Activated CD8-positive, alpha-beta T cell treated with anti-CD3 and anti-CD28 coated beads, Interleukin-2, amount 10 ng/mL, durations not matched to agents 7 days and 5 days (primary cell): ENCODE measurements at places on chromosomes 12 and 14. TPM values are rescaled to one million over a fixed set of nuclear protein-coding genes. Genes with fewer than 3 reads are reported as not detected.

- H3K4me1 ChIP-seq, result no peaks in the 10 kb centered on the region
- H3K27me3 ChIP-seq, result peaks cover 17% of the 10 kb centered on the region
- no peak overlapping the region for H3K27ac ChIP-seq
- no peaks in the 10 kb centered on the region for H3K36me3 ChIP-seq
- H3K4me3 ChIP-seq, result no peak overlapping the region
- DNase-seq, result no peak
Observed at GRCh38 chr12:6272300-6273204, 37.9 kb upstream of the PLEKHG6 start.

GRCh38 chr14:61238611-61239245, 42.4 kb downstream of the TMEM30B start:
- no peak overlapping the region for H3K4me3 ChIP-seq
- H3K27ac ChIP-seq, result no peak overlapping the region
- no peaks in the 10 kb centered on the region for H3K36me3 ChIP-seq
- peaks cover 3% of the 10 kb centered on the region for H3K4me1 ChIP-seq
- DNase-seq, result no peak

- peaks cover 7% of the 10 kb centered on the region for H3K27me3 ChIP-seq
- no peaks in the 10 kb centered on the region for H3K4me1 ChIP-seq
- H3K36me3 ChIP-seq, result no peaks in the 10 kb centered on the region
- DNase-seq, result no peak
Observed at GRCh38 chr12:93121729-93122488, 192.8 kb upstream of the EEA1 start.

- peak overlapping the region; percentile 99 for H3K4me3 ChIP-seq
- H3K27ac ChIP-seq, result peak overlapping the region; percentile 100
- peaks cover 15% of the 10 kb centered on the region for H3K36me3 ChIP-seq
- H3K27me3 ChIP-seq, result no peaks in the 10 kb centered on the region
Observed at GRCh38 chr12:122975790-122976647, 975 bp downstream of the OGFOD2 start.

DNA sequence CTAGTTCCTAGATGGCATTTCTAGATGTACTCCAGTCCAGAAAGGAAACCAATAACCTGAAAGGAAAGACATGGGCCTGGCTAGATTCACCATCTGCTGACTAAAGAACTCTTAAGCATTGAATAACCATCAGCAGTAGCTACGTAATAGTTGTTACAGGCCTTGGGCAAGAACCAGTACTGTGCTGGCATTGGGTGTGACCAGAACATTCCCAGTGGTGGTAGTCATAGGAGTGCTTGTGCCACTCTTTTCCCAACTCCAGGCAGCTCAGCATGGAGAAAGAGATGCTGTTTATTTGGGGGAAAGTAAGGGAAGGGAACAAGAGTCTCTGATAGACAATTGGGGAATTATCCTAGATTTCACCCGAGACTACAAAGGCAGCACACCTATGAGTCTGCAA, 333.3 kb downstream of the SLC16A7 start:
- H3K4me3 ChIP-seq, result no peak overlapping the region
- H3K4me1 ChIP-seq, result no peaks in the 10 kb centered on the region
- H3K27ac ChIP-seq, result no peak overlapping the region
- H3K36me3 ChIP-seq, result no peaks in the 10 kb centered on the region
- DNase-seq, result no peak
- no peaks in the 10 kb centered on the region for H3K27me3 ChIP-seq

GRCh38 chr12:109962398-109962797, 33.8 kb downstream of the GIT2 start:
- H3K4me3 ChIP-seq, result no peak overlapping the region
- no peak overlapping the region for H3K27ac ChIP-seq
- no peak for DNase-seq
- H3K27me3 ChIP-seq, result no peaks in the 10 kb centered on the region

GRCh38 chr14:23539248-23540140, 12.1 kb downstream of the ZFHX2 start:
- DNase-seq, result peak; percentile 41
- no peak overlapping the region for H3K4me3 ChIP-seq
- peaks cover 2% of the 10 kb centered on the region for H3K27me3 ChIP-seq
- H3K4me1 ChIP-seq, result no peaks in the 10 kb centered on the region
- no peaks in the 10 kb centered on the region for H3K36me3 ChIP-seq

- no peak overlapping the region for H3K27ac ChIP-seq
- H3K4me3 ChIP-seq, result no peak overlapping the region
- H3K27me3 ChIP-seq, result no peaks in the 10 kb centered on the region
- no peak for DNase-seq
- no peaks in the 10 kb centered on the region for H3K4me1 ChIP-seq
- H3K36me3 ChIP-seq, result no peaks in the 10 kb centered on the region
Observed at GRCh38 chr12:21551841-21552465, 25.9 kb downstream of the SPX start.

DNA sequence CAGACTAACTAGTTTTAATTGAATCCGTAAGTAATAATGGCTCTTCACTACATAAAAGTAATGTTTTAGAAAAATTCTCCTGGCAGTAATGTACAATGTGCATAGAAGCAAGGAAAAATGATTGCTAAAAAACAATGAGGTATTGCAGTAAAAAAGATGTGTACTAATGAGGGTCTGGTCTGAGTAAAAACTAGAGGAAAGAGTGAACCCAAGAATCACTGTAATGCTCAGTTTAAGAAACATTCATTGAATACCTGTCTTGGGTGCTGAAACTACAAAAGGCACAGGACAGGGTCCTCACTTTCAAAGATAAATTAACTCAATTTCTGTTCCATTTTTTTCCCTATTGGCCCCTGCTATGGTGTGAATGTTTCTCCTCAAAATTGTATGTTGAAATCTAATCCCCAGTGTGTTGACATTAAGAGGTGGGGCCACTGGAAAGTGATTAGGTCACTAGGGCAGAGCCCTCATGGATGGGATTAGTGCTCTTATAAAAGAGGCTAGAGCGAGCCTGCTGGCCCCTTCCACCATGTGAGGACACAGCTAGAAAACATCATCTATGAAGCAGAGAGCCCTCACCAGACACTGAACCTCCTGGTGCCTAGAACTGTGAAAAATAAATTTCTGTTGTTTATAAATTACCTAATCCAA, 51.6 kb downstream of the RPS6KA5 start:
- H3K27ac ChIP-seq, result peak overlapping the region; percentile 65
- H3K4me1 ChIP-seq, result peaks cover 44% of the 10 kb centered on the region
- H3K4me3 ChIP-seq, result no peak overlapping the region
- no peak for DNase-seq
- no peaks in the 10 kb centered on the region for H3K27me3 ChIP-seq

DNA sequence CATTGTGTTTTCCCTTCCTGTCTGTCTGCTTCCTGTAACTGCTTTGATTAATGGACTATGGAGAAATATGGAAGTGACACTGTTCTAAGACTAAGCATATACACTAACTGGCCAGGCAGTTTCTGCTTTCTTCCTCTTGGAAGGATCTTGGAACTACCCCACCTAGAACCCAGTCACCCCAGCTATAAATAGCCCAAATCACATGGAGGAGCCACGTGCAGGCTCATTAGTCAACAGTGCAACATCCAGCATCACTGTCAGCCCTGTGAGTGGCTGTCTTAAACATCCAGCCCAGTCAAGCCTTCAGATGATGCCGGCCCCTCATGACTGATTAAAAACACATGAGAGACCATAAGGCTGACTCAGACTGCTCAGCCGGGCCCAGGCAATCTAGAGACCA, 39.2 kb downstream of the BCAT1 start:
- no peaks in the 10 kb centered on the region for H3K36me3 ChIP-seq
- H3K27me3 ChIP-seq, result no peaks in the 10 kb centered on the region
- no peak overlapping the region for H3K4me3 ChIP-seq
- no peaks in the 10 kb centered on the region for H3K4me1 ChIP-seq
- no peak for DNase-seq

DNA sequence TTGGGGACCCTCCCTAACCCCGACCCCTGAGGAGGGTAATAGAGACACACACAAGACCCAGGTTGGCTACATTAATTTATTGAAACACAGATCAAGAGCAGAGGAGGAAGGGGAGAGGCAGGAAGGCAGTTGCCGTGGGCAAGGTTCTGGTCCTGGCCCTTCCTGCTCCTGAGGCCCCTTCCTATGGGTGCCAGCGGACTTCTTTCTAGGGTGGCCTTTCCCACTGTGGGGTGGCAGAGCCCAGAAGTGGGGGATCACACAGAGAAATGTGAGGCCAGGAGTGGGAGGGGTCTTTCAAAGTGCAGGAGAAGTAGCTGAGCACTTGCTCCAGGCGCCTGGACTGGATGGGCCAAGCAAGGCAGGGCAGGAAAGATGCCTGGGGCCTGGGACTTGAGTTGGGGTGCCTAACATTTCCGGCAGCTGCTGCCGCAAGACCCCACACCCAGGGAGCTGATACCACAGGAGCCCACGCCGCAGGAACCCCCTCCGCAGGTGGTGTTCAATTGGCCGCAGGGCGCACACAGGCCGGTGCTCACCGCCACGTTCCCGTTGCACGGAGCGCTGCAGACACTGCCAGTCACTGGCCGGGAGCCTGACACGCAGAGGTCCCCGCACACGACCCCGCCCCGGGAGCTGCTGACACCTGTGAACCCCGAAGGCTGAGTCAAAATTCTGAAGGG, 5.3 kb downstream of the KRT81 start:
- peaks cover 24% of the 10 kb centered on the region for H3K4me1 ChIP-seq
- peak overlapping the region; percentile 27 for H3K27ac ChIP-seq
- peaks cover 9% of the 10 kb centered on the region for H3K27me3 ChIP-seq

DNA sequence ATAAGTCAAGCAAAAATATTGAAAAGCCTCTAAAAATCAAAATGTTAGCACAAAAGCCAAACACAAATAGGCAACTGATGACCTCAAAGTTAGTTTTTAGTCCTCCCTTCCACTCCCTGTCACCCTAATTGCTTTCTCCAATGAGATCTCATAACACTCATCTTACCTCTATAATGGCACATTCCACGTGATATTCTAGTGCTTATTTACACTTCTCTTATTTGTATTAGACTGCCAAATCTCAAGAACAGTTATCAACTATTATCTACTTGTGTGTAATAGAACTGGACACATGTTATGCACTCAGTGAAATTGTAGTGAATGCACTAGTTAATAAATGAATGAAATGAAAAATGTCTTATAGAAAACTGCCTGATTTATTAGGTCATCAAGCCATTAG, 55.5 kb upstream of the AVPR1A start:
- no peaks in the 10 kb centered on the region for H3K27me3 ChIP-seq
- no peak overlapping the region for H3K27ac ChIP-seq
- H3K36me3 ChIP-seq, result no peaks in the 10 kb centered on the region
- no peak overlapping the region for H3K4me3 ChIP-seq
- no peaks in the 10 kb centered on the region for H3K4me1 ChIP-seq

GRCh38 chr12:50058743-50059312, 1.4 kb downstream of the ASIC1 start:
- H3K27ac ChIP-seq, result peak overlapping the region; percentile 94
- H3K4me1 ChIP-seq, result peaks cover 66% of the 10 kb centered on the region
- H3K27me3 ChIP-seq, result peaks cover 11% of the 10 kb centered on the region
- H3K4me3 ChIP-seq, result peak overlapping the region; percentile 75
- peak; percentile 67 for DNase-seq

GRCh38 chr12:125314051-125314755, 249.0 kb downstream of the AACS start:
- no peak overlapping the region for H3K27ac ChIP-seq
- DNase-seq, result no peak
- no peaks in the 10 kb centered on the region for H3K27me3 ChIP-seq
- no peak overlapping the region for H3K4me3 ChIP-seq
- no peaks in the 10 kb centered on the region for H3K4me1 ChIP-seq

DNA sequence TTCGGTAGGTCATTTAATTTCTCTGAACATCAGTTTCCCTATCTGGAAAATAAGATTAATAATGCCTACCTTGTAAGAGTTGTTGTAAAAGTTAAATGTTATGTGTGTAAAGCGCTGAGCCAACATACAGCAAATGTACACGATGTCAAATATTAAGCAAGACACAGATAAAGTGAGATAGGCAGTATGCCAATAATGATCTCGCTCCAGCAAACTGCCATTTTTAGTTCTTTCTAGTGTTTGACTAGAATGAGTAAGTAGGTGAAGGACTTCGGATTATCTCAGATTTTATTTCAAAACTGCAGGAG, 840 bp downstream of the DHRS7 start:
- H3K4me3 ChIP-seq, result peak overlapping the region; percentile 98
- H3K36me3 ChIP-seq, result peaks cover 35% of the 10 kb centered on the region
- H3K4me1 ChIP-seq, result peaks cover 46% of the 10 kb centered on the region
- peak overlapping the region; percentile 96 for H3K27ac ChIP-seq

- H3K4me1 ChIP-seq, result peaks cover 49% of the 10 kb centered on the region
- H3K4me3 ChIP-seq, result no peak overlapping the region
- H3K27me3 ChIP-seq, result no peaks in the 10 kb centered on the region
- peaks cover 52% of the 10 kb centered on the region for H3K36me3 ChIP-seq
- peak overlapping the region; percentile 55 for H3K27ac ChIP-seq
Observed at GRCh38 chr12:123250471-123251383, 17.5 kb downstream of the MTRFR start.

- H3K27ac ChIP-seq, result no peak overlapping the region
- DNase-seq, result no peak
- no peak overlapping the region for H3K4me3 ChIP-seq
- H3K27me3 ChIP-seq, result no peaks in the 10 kb centered on the region
- H3K4me1 ChIP-seq, result no peaks in the 10 kb centered on the region
Observed at GRCh38 chr12:39886106-39886505, 219.8 kb downstream of the SLC2A13 start.

DNA sequence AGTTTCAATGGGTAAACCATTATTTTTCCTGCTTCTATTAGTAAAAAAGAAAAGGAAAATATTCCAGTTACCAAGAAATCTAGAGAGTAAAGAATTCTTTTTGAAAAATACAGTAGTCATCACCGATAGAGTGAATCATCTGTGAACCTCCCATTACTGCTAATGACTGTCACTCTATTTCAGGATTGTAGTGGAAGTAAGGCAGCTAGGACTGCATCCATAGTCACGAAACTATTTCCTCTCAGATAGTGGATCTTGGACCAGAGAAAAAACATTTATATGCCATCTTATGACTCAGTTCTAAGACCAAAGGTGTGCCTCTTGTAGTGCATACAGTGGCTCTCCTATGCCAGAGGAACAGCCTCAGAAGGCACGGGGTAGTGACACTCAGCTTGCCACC, 173.9 kb upstream of the PLEKHA5 start:
- no peaks in the 10 kb centered on the region for H3K4me1 ChIP-seq
- no peak overlapping the region for H3K4me3 ChIP-seq
- DNase-seq, result no peak
- H3K36me3 ChIP-seq, result no peaks in the 10 kb centered on the region
- H3K27ac ChIP-seq, result no peak overlapping the region

GRCh38 chr12:96502477-96502876, 13.1 kb downstream of the CFAP54 start:
- H3K27me3 ChIP-seq, result no peaks in the 10 kb centered on the region
- peak overlapping the region; percentile 92 for H3K27ac ChIP-seq
- peak; percentile 28 for DNase-seq
- H3K36me3 ChIP-seq, result peaks cover 5% of the 10 kb centered on the region

Gene RNASE7
- not detected for total RNA-seq

Gene BCL11B
- total RNA-seq, result 68.6 TPM

Gene CCDC197
- total RNA-seq, result not detected

Gene LRIG3
- total RNA-seq, result not detected

Gene VWF
- total RNA-seq, result not detected

Gene KCNC2
- not detected for total RNA-seq

Gene SLC6A15
- total RNA-seq, result not detected
